SK-N-MC (cell line): ENCODE measurements at places on chromosomes 11 and 22.

DNA sequence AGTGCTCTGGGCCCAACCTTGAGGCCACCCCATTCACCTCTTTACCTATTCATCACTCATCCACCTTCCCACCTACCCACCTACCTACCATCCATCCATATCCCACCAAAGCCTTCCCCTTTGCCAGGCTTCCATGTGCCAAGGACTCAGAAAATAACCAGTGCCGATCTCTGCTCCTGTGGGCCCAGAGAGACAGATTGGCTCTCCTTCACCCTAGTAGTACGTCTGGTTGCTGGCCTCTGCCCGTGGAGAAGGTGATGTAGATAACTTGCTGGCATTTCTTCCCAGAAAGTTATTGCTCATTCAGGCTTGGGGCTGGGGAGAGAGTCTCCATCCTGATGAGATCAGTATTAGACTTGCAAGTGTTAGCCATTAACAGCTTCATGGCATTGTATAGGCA, 45.2 kb downstream of the NEU3 start:
- no peak for DNase-seq

DNA sequence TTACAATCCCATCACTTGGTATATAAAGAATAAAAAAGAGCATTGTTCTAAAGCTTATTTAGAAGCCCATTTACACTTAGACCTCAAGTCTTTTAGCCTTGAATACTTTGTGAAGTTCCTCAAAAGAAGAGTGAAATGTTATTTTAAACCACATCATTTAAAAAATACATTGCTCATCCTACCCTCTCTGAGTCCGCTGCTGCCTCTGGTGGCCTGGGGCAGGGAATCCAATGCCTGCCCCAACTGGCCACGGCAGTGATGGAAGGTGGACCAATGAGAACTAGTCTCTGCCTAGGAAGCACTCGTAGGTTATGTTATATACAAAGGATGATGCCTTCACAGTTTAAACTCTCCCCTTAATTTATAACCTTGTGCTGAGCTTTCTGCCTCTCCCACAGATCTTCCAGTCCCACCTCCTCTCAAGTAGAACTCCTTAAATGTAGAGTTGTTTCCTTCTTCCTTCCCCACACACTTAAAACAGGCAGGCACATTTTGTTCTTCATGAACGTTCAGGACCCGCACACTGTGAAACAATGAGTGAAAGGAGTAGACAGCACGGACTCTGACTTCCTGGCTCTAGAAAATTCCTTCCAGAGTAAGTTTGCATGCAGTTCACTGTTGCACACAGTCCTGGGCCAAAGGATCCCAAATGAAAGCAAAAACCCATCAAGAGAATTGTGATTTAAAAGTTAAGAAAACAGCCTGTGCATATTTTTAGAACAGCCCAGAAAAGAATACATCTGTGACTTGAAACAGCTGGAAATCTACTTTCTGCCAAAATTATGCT, 167.8 kb downstream of the RRAS2 start:
- DNase-seq = no peak

GRCh38 chr11:47413908-47414684, 5.7 kb downstream of the SLC39A13 start:
- DNase-seq = no peak

DNA sequence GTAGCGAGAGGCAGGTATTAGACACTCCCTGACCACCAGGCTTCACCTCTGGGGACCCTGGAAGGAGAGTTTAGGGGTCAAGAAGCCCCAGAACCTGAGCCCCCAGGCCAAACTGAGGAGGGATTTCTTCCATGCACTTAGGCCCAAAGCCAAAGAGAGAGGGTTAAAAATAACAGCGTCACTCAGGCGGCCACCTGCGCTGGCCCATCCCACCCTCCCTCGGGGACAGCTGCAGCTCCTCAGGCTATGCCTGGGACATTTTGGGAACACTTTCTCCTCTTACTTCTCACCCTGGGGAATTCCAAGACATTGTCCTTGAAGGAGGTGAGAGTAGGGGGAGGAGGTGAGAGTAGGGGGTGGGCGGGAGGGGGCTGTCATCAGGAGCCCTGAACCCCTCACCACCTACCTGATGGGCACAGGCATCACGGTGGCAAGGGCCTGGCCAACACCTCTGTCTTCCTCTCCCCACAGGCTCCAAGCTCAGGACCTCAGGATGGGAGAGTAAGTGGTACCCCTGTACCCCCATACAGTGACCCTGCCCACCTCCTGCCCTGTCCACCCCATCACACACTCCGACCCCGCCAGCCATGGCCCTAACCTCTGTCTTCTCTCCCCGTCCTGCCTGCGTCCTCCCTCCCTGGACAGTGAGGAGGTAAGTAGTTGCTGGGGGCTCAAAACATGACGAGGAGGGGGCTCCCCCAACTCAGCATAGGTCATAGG, 583 bp downstream of the TNNI2 start:
- no peak for DNase-seq

DNA sequence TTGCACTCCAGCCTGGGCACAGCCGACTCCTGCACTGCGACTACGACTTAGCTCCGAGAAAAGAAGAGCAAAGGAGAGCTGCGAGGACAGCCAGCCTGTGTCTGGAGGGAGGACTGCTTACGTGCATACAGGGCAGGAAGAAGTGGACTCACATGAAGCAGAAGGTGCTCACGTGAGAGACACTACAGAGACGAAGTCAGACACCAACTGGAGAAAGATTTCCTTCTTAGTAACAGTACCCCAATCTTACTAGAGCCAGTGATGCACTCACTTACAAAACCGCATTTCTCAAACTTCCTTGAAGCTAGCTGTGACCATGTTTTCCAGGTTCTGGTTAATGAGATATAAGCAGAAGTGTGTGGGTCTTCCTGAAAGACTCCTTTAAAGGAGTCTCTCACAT, 67.7 kb downstream of the MICAL3 start:
- no peak for DNase-seq

- no peak for DNase-seq
These were observed 684.3 kb upstream of the RAG2 start for GRCh38 chr11:37282367-37282766.

DNA sequence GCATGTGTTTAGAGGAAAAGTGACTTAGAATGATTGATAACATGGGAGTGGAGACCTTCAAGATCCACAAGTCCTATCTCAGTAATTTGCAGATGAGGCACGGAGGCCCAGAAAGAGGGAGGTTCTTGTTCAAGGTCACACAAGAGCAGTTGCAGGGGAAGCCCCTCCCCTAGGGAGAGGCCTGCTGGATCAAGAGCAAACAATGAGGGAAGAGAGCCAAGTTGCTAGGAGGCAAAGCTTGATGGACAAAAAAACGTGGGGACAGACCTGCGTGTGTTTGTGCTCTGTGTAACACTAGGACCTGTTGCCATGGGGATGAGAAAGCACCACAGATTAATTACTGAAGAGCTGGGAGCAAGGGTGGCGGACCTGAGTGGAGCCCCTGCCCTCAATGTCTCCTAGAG, 6.4 kb upstream of the MFRP start:
- DNase-seq = no peak

- DNase-seq = no peak
These were observed 14.9 kb downstream of the GAS2 start for GRCh38 chr11:22681281-22681812.

GRCh38 chr11:91041626-91042025, 818.8 kb upstream of the CHORDC1 start:
- no peak for DNase-seq

- no peak for DNase-seq
These were observed 30.4 kb downstream of the LDHAL6A start for GRCh38 chr11:18485913-18486528.

- no peak for DNase-seq
These were observed 749 bp downstream of the VWA5A start for GRCh38 chr11:124115782-124116616.

- no peak for DNase-seq
These were observed 350.5 kb downstream of the CNTN5 start for GRCh38 chr11:99371257-99371656.

DNA sequence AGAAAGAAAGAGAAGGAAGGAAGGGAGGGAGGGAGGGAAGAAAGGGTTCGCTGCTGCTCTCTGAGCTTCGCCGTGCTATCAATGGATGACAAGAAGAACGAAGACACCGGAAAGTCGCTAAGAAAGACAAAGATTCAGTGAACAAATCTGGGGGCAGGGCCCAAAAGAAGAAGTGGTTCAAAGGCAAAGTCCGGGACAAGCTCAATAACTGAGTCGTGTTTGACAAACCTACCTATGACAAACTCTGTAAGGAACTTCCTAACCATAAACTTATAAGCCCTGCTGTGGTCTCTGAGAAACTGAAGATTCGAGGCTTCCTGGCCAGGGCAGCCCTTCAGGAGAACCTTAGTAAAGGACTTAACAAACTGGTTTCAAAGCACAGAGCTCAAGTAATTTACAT, 2.9 kb upstream of the TTLL1 start:
- no peak for DNase-seq

DNA sequence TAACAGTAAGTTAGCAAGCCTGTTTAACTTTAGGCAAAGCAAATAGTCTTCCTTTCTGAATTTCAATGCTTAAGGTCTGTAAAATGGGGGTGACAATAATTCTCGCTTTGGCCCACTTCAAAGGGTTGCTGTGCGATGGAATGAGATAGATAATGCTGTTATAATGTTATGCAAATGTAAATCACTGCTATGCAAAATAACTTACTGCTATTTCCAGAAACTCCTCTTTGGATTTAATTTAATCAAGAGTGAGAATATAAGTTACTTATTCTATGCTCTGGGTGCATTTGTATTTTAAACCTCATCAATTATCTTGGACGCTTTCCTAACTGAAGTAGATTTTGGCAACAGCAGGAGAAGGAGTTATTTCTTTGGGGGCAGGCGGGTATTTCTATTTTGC, 4.1 kb upstream of the SORL1 start:
- DNase-seq = no peak

GRCh38 chr22:30969532-30970355, 679 bp downstream of the TUG1 start:
- no peak for DNase-seq

DNA sequence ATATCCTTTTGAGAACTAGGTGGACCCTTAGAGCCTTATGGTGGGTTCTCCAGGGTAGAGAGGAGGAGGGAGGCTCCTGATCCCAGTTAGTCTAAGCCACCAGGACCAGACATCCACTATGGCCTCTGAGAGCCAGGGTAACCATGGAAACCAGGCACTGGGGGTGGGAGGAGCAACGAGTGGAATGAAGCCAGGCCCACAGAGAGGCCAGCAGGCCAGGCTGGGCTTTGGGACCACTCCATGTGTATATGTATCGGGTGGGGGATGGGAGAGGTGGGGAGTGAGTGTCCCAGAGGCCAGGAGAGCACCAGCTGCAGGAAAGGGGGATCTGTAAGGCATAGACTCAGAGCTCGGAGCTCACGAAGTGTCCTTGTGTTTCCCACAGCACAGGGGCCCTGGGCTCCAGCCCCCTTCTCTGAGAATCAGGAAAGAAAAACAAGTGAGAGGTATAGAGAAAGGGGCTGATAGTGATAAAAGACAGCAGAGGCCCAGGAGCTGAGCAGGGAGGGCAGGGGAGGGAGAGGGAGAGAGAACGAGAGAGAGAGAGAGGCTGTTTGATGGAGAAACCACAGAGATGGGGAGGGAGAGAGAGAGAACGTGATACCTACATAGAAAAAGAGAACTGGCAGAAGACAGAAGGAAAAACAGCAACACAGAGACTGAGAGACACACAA, 15.5 kb upstream of the TSPAN18 start:
- no peak for DNase-seq

DNA sequence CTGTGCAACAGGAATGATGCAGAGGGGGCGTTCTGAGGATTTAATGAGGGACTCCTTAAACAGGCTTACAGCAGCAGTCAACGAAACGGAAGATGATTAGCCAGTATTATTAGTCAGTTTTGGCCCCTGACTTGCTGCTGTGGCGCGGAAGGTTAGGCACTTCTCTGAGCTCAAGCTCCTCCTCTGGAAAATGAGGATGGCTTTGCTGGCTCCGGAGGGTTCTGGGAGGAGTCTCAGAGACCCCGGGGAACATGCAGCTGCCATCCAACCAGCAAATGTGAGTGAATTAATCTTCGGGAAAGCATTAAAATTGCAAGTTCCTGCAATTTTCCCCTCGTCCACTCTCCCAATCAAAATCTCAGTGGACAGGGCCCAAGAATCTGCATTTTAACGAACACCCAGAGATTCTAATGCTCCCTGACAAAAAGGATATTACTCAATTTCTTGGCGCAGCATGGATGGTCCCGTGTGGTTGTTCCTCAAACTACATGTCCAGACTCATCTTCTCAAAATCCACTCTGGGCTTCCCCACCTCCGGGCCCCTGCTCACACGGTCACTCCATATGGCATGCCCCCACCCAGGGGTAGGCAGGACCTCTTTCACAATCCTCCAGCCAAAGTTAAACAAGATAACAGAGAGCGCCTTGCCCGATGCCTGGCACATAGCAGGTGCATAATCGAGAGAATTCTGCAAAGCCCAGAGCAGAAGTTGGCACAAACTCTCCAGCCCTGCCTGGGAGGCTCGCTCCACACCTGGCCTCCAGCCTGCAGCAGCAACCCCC, 6.4 kb downstream of the ELFN2 start:
- no peak for DNase-seq

DNA sequence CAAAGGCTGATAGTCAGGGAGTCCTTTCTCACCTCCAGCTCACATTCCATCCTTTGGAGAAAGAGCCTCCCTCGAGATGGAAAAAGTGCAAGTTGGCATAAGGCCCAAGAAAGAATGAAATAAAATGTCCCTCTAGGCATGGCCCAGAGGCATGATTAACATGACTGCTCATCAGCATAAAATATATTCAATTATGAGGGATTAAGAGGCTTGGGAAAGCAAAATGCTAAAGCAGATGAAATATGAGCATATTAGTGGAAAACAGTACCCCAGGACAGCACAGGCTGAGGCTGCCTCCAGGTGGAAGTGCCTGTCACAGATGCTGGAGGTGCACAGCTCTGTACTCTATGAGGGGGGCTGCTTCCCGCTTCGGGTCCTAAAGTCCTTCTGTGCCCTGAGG, 347.8 kb upstream of the PLET1 start:
- DNase-seq = no peak

- no peak for DNase-seq
These were observed 12.5 kb downstream of the RBM4 start for GRCh38 chr11:66651016-66651415.

- DNase-seq = no peak
These were observed 2.4 kb downstream of the MYRF start for GRCh38 chr11:61754534-61755482.

- no peak for DNase-seq
These were observed 123.5 kb upstream of the PARVA start for GRCh38 chr11:12253843-12254281.

GRCh38 chr11:13339195-13340153, 61.9 kb downstream of the BMAL1 start:
- no peak for DNase-seq
